ENCODE measurements at places on chromosomes 7 and 10. TPM values are rescaled to one million over a fixed set of nuclear protein-coding genes. Genes with fewer than 3 reads are reported as not detected.
A peak's percentile ranks its signal among the peaks of the same experiment; 100 is the strongest.

Gene POU6F2
- not detected for total RNA-seq

Gene RAMP3
- total RNA-seq, result 123 TPM

Gene IDI2
- total RNA-seq, result not detected

Gene ERVW-1
- total RNA-seq, result not detected

Gene DMBT1
- not detected for total RNA-seq

Gene GARIN1A
- 0.81 TPM for total RNA-seq

Gene SMKR1
- total RNA-seq, result not detected

Gene HMX2
- not detected for total RNA-seq

Gene KIAA1549
- total RNA-seq, result 1.8 TPM

DNA sequence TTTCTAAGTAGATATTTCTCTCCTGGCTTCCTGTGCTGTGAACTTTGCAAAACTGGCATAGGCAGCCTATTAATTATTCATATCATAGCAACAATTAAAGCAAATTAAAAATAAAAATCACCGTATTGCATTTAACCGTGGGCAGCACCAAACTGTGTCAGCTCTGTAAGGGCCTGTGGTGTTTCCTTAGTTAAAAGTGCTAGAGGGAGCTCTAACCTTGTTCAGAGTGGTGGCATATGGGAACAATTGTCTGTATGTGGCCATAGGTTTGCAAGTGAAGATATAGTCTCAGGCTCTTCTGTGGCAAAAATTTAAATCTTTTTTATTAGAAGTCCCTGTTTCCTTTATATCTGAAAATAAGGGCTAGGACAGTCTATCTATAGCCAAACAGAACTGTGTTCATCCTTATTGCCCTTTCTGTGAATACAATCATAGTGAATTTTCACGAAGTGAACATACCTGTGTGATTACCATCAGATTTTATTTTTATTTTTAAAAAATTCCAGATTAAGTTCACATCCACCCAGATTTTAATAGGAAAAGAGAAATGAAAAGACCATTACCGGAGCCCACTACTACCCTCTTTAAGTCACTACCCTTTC is 92.6 kb downstream of the POLL start:
- no peak for DNase-seq

DNA sequence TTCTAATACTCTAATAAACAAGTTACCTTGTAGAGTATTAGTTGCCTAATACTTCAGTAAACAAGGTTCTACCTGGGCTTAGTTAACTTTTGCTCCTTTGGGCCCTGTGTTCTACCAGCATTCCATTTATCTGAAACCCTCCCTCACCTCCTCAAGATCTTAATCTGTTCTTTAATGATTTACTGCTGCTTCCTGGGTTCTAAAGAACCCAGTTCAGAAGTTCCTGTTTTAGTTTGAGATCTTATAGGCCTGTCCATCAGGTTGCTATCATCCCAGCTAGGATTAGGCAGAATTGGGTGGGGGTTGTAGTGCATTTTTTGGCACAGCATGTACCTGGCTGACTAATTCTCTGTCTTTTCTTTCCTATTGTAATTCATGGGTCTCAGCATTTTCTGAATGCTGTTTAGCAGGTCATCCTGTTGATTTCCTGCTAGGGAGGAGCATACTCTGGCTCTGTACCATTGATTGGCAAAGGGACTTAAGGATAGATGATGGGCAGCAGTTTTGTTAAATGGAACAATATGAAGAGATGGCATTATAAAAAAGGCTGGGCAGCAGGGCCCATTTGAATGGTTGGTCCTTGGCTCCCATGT is 53.7 kb upstream of the TMEM248 start:
- no peak for DNase-seq

DNA sequence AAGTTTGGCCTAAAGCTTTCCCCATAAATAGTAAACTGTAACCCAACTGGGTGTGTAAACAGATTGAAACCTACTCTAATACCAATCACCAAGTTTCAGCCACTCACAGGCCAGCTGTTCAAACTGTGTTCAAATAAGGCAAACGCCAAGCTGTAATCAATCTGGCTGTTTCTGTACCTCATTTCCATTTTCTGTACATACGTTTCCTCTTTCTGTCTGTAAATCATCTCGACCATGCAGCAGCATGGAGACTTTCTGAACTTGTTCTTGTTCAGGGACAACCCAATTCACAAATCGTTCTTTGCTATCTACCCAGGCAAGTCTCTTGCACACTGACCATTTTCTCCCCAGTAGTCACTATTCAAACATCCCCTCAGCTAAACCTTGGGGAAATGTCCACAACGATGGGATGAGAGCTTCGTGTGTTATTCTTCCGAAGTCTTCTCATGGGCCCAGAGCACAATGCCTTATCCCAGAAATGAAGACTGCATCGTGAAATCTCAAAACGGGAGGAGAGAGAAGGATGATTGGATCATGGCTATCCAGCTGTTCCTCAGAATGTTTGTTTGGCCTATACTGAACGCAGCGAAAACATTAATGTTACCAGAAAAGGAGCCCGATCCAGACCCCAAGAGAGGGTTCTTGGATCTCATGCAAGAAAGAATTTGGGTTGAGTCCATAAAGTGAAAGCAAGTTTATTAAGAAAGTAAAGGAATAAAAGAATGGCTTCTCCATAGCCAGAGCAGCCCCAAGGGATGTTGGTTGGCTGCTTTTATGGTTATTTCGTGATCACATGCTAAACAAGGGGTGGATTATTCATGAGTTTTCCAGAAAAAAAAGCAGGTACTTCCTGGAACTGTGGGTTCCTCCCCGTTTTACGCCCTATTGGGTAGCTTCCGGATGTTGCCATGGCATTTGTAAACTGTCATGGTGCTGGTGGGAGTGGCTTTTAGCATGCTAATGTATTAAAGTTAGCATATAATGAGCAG is 86.2 kb downstream of the SLC16A9 start:
- DNase-seq, result no peak

DNA sequence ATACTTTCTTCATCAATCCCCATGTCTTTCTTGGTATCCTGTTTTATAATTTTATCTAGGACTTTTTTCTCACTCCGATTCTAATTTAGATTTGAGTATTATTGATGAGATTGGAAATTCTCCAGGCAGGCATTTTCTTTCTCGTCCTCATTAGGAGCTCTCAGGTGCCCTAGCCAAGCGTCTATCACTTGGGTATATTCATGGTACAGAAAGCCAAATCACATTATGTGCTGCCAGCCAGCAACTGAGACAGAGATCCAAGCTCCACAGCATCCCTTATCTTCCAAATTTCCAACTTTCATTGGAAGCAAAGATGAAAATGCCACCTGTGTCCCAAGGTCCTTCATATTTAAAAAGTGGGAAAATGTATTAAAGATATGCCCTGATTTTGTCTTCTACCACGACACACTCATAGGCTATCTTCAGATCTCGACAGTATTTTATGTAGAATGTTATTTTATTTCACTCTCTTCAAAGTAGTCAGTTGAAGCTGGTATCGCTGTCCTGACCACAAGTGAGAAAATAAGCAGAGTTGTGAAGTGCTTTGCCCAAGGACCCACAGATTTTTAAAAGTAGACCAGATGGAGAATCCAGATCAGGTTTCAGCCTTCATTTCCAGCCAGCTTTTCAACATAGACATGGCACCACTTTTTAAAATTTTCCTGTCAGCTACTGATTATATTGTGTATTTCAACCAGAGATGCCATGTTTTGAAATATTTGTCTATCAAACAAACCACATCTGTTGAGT is 773.4 kb downstream of the CNTNAP2 start:
- DNase-seq, result no peak

DNA sequence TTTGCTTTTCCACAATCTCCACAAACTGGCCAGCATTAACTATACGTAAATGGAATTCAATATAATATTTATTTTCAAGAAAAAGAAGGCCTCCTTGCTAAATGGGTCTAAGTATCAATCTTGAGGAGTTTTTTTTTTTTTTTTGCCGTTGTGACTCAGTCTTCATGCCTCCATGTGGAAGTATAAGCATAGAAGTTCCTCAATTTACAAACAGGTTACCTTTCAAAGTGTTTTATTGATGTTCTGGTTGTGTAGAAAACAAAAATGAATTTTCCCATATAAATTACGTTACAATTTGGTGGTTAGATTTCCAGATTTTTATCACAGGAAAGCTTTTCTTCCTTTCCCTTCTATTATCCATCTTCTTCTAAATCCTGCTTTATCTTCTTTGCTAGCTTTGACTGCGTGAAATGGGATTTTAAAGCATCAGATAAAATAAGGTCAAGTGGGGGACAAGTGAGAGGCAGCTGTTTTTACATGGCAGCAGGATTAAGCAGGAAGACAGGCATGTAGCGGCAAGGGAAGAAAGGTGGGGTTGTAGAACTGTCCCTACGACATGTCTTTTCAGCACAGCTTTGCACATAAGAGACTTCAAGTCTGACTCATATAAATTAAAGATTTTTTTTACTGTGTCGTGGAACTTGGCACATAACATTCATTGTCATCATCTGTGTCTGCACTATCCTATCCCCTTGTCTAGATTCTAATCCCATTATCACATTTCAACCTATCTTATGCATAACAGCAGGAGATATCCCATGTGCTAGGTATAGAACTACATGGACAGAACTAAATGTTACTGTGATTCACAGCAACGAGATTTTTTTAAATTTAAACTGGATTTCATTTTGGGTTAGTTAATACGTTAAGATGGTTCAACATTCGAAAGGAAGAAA is 135.3 kb upstream of the FAM3C start:
- DNase-seq, result no peak

GRCh38 chr7:3194501-3195141 is 106.4 kb upstream of the SDK1 start:
- no peak for DNase-seq

- DNase-seq, result peak; percentile 61
Measured at GRCh38 chr10:102645388-102645740, 1.1 kb downstream of the TRIM8 start.

DNA sequence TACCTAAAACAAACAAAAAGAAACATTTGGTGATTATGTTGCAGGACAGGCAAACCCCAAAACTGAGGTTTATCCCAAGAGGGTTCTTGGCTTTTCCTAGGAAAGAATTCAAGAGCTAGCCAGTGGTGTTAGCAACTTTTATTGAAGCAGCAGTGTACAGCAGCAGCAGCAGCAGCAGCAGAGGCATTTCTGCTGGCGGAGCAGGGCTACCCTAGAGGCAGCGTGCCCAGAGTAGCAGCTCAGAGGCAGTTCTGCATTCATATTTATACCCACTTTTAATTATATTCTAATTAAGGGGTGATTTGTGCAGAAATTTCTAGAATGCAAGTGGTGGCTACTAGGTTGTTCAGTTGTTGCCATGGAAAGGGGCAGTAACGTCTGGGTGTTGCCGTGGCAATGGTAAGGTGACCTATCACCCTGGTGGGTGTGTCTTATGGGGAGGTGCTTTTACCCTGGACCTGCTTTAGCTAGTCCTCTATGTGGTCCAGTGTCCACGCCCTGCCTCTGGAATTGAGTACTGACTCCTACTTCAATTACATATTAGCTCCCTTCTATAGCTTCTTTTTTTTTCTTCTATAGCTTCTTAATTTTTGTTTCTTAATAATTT is 53.9 kb downstream of the VCL start:
- DNase-seq, result no peak

- no peak for DNase-seq
Measured at GRCh38 chr10:100357059-100357858, 10.2 kb downstream of the SCD start.

DNA sequence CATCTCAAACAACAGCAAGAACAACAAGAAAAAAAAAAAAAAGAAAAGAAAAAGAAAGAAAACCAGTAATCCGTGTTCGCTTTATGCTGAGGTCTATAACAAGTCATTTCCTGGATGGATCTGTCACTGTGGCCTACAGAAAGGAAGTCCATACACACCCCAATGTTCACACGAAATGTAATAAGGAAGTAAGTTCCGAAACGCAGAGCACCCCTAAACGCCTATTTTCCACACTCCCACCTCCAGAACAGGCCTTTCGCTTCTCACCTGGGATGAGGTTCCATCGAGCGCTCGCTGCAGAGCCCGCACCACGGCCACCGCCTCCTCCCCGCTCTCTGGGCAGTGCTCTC is 735 bp downstream of the ZNF394 start:
- DNase-seq, result no peak

GRCh38 chr7:66668677-66669076 is 40.0 kb downstream of the KCTD7 start:
- no peak for DNase-seq

- no peak for DNase-seq
Measured at GRCh38 chr7:43671521-43671920, 57.8 kb downstream of the COA1 start.

- DNase-seq, result no peak
Measured at GRCh38 chr7:103343758-103344452, 662 bp downstream of the DNAJC2 start.

DNA sequence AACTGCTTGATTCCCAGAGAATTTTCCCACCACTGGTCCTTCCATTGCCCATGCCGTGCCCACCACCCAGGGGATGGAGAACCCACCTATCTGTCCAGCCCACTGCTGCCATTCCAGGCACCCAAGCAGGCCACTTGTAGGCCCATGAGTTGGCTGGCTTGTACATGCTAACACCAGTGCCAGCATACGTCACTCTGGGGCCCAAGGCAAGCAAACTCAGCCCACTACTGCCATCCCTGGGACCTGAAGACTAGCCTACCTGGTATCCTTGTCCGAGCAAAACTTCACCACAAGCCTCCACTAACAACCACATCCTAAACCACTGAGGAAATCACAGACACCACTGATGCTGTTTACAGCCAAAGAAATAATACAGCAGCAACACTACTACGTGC is 44.7 kb upstream of the CDK6 start:
- no peak for DNase-seq

DNA sequence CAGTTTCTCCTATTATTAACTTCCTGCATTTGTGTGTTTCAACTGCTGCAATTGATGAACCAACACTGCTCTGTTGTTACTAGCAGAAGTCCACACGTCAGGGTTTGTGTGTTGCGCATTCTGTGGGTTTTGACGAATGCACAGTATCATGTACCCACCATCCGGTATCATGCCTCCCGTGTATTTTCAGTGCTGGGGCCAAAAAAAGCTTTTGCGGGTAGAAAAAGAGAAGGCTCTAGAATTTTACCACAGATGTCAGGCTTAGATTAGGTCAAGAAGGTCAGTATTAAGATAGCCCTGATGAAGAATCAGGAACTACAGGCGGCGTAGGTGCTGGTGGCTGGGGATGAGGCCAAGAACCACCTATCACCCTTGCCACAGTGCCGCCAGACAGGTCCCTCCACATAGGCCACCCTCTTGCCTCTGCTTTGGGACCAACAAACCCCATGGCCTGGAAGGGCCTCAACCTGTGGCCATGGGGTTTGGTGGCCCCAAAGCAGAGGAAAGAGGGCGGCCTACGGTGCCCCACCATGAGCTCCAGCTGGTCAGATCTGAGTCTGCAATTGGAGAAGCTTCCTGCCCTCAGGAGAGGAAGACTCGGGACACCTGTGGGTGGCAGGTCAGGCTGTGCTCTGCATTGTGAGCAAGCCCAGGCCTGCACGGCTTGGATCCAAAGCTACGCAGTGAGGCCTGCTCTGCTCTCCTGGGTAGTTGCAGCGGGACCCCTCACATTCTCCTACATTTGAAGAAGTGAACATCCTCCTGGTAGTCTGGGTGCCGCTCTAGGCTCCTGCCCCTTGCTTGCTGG is 71.9 kb downstream of the MKI67 start:
- DNase-seq, result no peak

DNA sequence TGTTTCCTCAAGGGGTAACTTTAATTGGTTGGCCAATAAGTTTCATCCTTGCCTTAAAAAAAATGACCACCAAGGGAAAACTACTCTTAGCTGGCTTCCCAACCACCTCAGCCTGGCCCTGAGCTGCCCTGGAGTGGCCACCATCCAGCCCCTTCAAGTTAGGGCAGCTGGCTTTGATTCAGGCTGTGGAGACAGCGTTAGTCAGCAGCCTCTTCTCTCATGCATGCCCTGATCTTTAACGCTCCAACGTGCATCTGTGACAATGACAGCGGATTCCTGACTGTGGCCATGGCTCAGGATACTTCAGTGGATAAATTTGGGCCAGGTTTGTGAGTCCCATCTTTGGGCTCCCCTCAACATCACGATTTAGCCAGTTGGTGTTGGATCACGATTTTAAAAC is 111.6 kb downstream of the RBM20 start:
- no peak for DNase-seq
